Stimulated activated CD8-positive, alpha-beta memory T cell treated with anti-CD3 and anti-CD28 coated beads, Interleukin-4, amount 100 ng/mL, for 4 hours (primary cell): ENCODE measurements at places on chromosomes 12 and 14.

DNA sequence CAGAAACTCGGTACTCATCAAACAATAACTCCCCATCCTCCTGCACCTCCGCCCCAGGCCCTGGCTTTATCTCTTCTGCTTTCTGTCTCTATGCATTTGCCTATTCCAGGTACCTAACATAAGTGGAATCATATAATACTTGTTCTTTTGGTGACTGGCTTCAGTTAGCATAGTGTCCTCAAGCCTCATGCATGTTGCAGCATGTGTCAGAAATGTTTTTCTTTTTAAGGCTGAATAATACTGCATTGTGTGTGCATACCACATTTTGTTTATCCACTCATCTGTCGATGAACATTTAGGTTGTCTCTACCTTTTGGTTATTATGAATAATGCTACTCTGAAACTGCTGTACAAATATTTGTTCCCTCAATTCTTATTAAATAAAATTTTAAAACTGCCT, 117.1 kb downstream of the KICS2 start:
- no peak for DNase-seq

DNA sequence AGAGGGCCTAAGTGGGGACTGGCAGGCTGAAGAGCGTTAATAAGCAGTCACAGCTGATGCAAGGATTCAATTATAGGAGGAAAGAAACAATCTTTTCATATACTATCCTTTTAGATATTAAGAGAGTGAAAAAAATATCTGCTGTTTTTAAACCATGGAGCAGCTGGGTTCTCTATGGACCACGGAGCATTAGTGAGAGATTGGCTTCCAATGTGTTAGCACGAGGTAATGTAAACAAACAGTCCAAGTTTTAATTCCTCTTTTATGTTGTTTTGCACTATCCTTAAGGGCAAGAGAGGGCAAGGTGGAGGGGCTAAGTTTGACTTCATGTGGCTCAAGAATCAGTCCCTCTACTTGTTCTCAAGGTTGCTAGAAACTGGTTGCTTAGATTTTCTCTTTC, 30.9 kb downstream of the CDKN1B start:
- no peak for DNase-seq

- DNase-seq = no peak
These were observed 46.5 kb downstream of the CCER1 start for GRCh38 chr12:90908465-90908864.

- no peak for DNase-seq
These were observed 3.9 kb downstream of the RNASE11 start for GRCh38 chr14:20583908-20584307.

DNA sequence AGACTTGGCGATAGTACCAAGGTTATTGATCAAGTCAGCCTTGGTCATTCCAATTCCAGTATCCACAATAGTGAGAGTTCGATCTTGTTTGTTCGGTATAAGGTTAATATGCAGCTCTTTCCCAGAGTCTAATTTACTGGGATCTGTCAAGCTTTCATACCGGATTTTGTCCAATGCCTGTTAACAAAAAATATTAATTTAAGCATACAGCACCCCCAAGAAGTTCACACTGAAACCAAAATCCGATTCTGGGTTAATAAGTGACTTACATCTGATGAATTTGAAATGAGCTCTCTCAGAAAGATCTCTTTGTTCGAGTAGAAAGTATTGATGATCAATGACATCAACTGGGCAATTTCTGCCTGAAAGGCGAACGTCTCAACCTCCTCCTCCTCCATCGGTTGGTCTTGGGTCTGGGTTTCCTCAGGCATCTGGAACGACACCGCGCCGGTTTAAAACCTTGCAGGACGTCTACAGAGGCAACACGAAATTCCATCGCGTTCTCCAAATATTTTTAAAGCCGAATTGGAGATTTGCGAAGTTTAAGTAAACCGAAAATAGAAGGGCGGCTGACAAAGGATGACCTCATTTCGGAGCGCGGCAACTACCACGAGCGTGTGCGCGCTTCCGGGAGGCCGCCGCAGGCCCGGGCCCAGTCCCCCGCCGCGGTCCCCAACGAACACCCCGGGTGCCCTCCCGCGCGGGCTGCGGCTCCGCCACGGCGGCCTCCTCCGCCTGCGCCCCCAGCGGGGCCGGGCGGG, 716 bp downstream of the HSP90AA1 start:
- DNase-seq = peak; percentile 20

GRCh38 chr12:116247377-116247776, 30.1 kb downstream of the MED13L start:
- no peak for DNase-seq

- no peak for DNase-seq
These were observed 1582.8 kb downstream of the AACS start for GRCh38 chr12:126648074-126648473.

GRCh38 chr14:38547961-38548490, 292.1 kb upstream of the CLEC14A start:
- no peak for DNase-seq

DNA sequence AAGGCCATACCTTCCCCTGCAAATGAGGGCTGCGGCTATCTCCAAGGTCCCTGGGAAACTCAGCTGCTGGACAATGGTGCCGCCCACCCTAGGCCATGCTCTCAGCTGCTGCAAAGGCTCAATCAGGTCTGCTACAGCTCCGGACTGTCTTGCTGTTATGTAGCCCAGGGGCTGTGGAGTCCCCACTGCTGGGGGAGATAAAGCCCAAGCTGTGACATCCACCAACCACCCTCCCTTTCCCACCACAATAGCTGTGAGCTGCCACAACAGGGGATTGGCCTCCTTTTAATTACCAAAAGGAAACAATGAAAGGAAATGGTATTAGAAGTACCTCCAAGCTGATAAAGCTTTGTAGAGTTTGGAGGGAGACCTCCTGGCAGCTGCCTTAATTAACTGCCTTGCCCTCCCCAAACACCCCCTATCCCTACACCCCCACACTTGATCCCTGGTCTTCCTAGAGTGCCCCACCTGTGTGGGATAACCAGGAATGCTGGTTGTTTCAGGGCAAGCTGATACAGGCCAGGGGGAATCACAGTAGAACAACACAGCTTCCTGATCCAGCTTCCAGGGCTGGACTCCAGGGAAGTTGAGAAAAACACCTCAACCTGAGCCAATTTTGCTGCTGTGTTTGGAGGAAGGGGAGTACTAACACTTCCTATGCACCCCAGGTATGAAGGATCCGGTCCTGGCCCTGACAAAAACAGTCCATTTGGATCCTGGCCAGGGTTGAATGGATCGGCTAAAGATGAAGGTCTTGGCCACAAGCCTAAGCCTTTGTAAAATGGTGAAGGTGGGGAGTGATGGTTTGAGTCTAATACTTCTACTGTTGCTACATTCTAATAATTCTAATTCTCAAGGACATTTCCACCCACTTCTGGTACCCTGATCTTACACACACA, at the start of gene VWF:
TSS of gene VWF (minus strand) at position 260 of the 899 bp plus-strand sequence. CDS start 1,474 bp downstream, outside the sequence.
- no peak for DNase-seq

GRCh38 chr12:45727980-45728629, 1.4 kb upstream of the ARID2 start:
- DNase-seq = no peak

GRCh38 chr12:30515351-30515750, 180.3 kb downstream of the IPO8 start:
- DNase-seq = no peak

DNA sequence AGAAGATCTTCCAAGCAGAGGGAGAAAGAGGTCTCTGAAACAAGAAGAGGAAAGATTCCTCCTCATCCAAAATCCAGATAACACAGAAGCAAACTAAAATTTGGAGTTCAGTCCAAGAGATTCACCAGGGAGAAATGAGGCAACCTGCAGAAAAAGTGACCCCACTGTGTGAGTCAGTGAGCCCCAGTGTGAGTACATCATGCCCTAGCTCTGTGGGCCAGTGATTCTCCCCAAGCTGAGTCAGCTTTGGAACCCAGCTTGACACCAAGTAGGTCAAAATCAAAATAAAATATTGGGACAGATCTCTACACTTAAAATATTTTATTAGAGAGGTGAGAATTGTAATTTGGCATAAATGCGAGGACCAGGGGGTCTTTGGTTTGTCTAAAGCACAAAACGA, 17.2 kb downstream of the CLEC2B start:
- no peak for DNase-seq

DNA sequence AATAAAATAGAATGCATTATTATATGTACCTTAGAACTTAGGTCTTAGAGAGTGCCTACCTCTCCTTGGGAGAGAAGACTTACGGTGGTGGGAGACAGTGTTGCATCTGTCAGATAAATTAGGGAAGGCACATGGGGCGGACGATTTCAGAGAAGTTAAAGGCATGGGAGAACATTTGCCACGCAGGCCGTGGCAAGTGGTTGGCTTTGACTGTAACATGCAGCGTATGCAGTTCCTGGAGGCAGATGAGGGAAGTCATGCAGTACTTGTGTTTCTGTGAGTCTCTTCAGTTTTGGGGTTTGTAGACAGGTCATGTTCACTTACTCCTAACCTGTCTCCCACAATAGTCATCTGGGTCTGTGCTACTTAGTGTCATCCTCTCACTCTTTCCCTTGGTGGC, 43.6 kb downstream of the ETV6 start:
- DNase-seq = no peak

DNA sequence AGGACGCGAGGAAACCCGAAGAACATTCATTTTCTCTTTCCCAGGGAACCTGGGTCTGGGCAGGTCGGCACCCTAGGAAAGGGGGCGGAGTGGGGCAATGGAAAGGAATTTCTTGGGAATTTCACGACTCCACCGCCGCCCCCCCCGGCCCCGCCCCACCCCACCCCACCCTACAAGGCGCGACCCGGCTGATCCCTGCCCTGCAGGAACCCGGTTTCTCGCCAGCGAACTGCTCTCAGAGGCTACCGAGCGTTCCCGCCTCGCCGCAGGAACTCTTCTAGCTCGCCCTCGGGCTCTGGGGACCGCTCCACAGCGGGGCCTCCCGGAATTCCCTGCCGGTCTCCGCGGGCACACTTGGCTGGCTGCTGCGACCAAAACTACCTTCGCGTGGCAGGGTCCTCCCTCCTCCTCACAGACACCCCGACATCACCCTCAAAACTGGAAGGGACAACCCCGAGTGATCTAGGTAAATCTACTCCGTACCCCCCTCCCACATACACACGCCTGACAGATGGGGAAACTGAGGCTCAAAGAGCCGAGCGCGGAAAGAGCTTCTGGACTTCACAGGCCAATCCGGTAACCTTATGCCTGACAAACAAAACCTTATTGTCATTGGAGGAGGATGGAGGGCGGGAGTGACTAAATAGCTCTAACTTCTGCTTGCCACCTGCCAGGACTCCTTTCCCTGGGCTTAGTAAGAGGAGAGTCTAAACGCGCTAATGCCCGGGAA, 785 bp upstream of the ACTN1 start:
- no peak for DNase-seq

- DNase-seq = no peak
These were observed 233.2 kb upstream of the AMIGO2 start for GRCh38 chr12:47312808-47313426.

GRCh38 chr12:6044082-6044481, 80.4 kb downstream of the VWF start:
- DNase-seq = no peak

DNA sequence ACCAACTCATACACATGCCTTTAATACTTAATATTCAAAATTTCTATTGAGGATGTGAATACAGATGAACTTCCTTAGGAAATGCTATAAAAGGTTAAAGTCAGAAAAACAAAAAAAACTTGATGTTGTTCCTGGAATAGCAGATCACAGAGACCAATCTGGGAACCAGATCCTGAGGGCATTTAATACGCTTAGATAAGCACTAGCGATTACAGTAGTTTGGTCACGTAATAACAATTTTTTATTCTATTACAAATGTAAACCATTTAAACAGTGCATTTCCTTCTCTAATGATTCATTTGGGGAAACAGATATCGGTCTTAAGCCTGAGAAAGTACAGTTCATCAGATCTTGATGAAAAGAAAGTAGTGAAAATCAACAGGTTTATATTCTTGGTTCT, 30.8 kb upstream of the ABCC9 start:
- no peak for DNase-seq

- DNase-seq = no peak
These were observed 150.9 kb downstream of the EMP1 start for GRCh38 chr12:13347241-13348043.

DNA sequence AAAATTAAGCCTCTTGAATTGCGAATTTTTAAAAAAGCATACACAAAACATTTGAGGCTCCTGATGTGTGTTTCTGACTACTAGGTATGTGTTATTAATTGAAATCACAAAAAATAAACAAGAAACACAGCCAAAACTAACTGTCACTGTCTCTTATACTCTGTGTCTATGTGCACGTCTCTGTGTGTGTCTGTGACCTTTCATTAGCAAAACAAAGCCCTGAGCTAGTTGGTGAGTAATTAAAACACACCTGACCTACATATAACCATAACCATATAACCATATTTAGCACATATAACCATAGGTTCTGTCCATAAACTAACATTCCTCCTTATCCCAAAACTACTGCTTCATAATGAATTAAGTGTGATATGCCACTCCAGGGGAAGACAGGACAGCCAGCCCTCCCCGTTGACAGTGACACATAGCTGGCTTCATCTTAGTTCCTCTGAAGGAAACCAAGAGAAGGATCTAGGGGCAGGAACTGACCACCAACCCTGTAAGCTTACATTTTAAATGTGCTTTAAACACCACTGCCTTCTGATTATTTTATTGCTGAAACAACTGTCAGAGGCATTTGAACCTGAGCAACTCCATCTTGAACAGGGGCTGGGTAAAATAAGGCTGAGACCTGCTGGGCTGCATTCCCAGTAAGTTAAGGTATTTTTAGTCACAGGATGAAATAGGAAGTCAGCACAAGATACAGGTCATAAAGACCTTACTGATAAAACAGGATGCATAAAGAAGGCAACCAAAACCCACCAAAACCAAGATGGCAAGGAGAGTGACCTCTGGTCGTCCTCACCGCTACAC, 106.7 kb downstream of the PPP2R5E start:
- DNase-seq = no peak

- DNase-seq = no peak
These were observed 32.0 kb downstream of the RTL1 start for GRCh38 chr14:100871234-100872186.

- no peak for DNase-seq
These were observed 7.2 kb upstream of the MAP3K9 start for GRCh38 chr14:70816525-70816924.

- no peak for DNase-seq
These were observed 4.4 kb upstream of the FAM186B start for GRCh38 chr12:49609875-49610154.
